Hair follicle dermal papilla cell (primary cell): ENCODE measurements at places on chromosomes 7 and 10. TPM values are rescaled to one million over a fixed set of nuclear protein-coding genes. Genes with fewer than 3 reads are reported as not detected.

INMT gene
- 0.97 and 1.5 TPM in 2 replicates for total RNA-seq

STK31 gene
- under 0.01 TPM in 1 of 2 replicates, not detected in the other for total RNA-seq

SLC26A4 gene
- 0.16 and 0.24 TPM in 2 replicates for total RNA-seq

VSTM4 gene
- total RNA-seq, result 71.4 and 77.0 TPM in 2 replicates

PCBD1 gene
- 14.9 and 22.0 TPM in 2 replicates for total RNA-seq

RET gene
- total RNA-seq, result 2.4 and 4.1 TPM in 2 replicates

OR6V1 gene
- total RNA-seq, result not detected in 2 replicates
